ENCODE measurements at places on chromosomes 6 and 20.

- no peak for DNase-seq
Observed at GRCh38 chr6:2819115-2819514, 22.5 kb downstream of the SERPINB1 start.

GRCh38 chr6:34284563-34285447, 36.0 kb upstream of the SMIM29 start:
- DNase-seq: no peak

- DNase-seq: no peak
Observed at GRCh38 chr6:141445928-141446628, 686.6 kb upstream of the GJE1 start.

DNA sequence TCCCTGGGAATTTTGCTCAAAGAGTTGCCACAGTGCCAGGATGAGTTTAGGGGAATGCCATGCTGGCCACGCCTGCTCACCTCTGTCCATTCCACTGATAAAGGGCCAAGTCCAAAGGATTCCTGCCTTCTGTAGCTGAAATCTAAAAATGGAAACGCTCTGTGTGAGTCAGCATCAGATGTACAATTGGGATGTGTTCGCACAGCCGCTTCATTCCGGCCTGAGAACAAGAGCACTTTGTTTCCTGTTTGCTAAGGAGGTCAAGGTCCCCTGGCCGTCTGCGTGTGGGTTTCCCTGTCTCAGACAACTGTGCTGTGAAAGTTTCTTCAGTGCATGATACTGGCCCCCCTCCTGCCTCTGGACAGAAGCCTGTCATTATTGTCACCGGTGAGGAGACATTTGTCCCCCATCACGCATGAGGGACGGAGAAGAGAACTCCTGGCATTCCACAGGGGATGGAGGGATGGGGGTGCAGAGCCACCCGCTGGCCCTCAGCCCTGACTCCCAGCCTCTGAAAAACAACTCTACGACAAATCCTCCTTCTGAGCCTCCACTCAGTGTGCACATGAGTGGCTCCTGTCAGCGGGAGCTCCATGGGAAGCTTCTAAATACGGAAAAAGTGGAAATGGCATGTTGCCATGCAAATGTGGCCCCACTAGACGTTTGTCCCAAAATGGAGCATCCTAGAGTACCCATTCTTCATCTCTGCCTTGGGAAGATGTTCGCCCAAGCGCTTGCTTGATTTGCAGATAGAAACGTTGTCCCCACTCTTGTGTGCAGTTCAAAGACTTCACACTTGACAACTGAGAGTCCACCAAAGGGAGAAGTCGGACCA, 143.5 kb upstream of the AFDN start:
- DNase-seq: no peak

GRCh38 chr6:67683960-67684359, 951.1 kb upstream of the ADGRB3 start:
- DNase-seq: no peak

DNA sequence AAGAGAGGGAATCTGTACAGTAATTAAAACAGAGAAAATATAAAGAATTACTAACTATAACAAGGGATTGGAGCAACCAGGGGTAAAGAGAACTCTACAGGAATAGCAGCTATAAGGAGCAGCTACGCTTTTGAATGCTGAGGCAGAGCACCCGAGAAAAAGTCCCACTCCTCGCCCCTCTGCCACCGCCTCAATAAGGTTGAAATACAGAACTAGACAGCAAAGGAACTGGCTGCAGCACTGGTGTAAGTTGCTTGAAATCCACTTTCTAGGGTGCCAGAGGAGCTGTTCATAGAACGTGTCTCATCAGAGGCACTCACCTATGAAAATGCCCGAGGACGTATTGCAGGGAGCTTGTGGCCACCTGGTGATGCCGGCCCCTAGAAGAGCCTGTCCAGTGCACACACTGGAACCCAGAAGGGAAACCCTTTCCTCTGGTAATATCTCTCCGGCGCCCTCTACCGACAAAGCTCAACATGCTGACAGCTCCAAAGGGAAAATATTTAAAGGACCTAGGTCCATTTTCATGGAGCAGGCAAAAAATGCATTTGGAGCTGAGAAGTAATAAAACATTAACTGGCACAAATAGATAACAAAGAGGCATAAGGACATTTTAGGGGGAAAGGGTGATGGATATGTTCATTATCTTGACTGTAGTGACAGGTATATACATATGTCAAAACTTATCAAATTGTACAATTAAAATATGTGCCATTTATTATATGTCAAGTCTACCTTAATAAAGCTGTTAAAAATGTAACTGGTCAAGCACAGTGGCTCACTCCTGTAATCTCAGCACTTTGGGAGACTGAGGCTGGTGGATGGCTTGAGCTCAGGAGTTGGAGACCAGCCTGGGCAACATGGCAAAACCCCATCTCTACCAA, 137.4 kb upstream of the HDAC2 start:
- DNase-seq: peak; percentile 64

- no peak for DNase-seq
Observed at GRCh38 chr6:62894114-62894513, 317.2 kb upstream of the FKBP1C start.
